ENCODE measurements at places on chromosomes 3 and 15. TPM values are rescaled to one million over a fixed set of nuclear protein-coding genes. Genes with fewer than 3 reads are reported as not detected.

Gene PTH1R
- 1.4 TPM for total RNA-seq

Gene SENP8
- 2.1 TPM for total RNA-seq

Gene RTP1
- not detected for total RNA-seq

Gene NCK1
- total RNA-seq, result 26.6 TPM

Gene GHSR
- not detected for total RNA-seq

Gene THSD4
- total RNA-seq, result 30.6 TPM

Gene PDCD7
- total RNA-seq, result 27.9 TPM

Gene RSRC1
- total RNA-seq, result 31.5 TPM

Gene IQCF5
- total RNA-seq, result not detected

Gene RPL29
- 1,091 TPM for total RNA-seq

Gene SMCO1
- total RNA-seq, result not detected

Gene SV2B
- total RNA-seq, result 0.29 TPM

Gene ISLR
- total RNA-seq, result 0.36 TPM

Gene WDR53
- 10.2 TPM for total RNA-seq

Gene GOLGA8T
- 1.9 TPM for total RNA-seq

Gene SLC6A1
- 0.07 TPM for total RNA-seq

Gene PYGO1
- 6.8 TPM for total RNA-seq

Gene LYSMD2
- total RNA-seq, result 19.3 TPM

Gene CSPG5
- 1.3 TPM for total RNA-seq

Gene ISLR2
- total RNA-seq, result 0.06 TPM

Gene TRPM1
- total RNA-seq, result not detected

Gene FBXL22
- total RNA-seq, result 0.32 TPM

Gene FBXO40
- total RNA-seq, result not detected

Gene RHO
- not detected for total RNA-seq

Gene HMG20A
- total RNA-seq, result 26.9 TPM

Gene ZNF80
- total RNA-seq, result 0.04 TPM

Gene CYP11A1
- total RNA-seq, result not detected

Gene PEX5L
- total RNA-seq, result not detected

Gene RAB6B
- total RNA-seq, result 2.2 TPM

Gene SPATA12
- total RNA-seq, result 0.32 TPM

Gene SCAMP2
- total RNA-seq, result 73.5 TPM

Gene GRAMD1C
- 0.52 TPM for total RNA-seq

Gene CPNE9
- total RNA-seq, result not detected

Gene KBTBD13
- total RNA-seq, result not detected

Gene NR1I2
- total RNA-seq, result not detected

Gene RPL32
- total RNA-seq, result 2,265 TPM

Gene MORC1
- total RNA-seq, result 0.02 TPM

Gene CCDC191
- 2.1 TPM for total RNA-seq

Gene KNL1
- total RNA-seq, result 8.0 TPM

Gene HEXA
- total RNA-seq, result 136 TPM

Gene CPLX3
- not detected for total RNA-seq

Gene ZNF770
- 13.5 TPM for total RNA-seq

Gene NEK10
- total RNA-seq, result 0.64 TPM

Gene RHCG
- 41.0 TPM for total RNA-seq

Gene TNIK
- total RNA-seq, result 3.1 TPM

Gene RUVBL1
- 101 TPM for total RNA-seq

Gene CATSPER2
- 0.50 TPM for total RNA-seq

Gene DPPA2
- not detected for total RNA-seq

All from A549 treated with dexamethasone at 1 μM for 4 hours (cell line).